ENCODE measurements at places on chromosomes 5 and 9.
A peak's percentile ranks its signal among the peaks of the same experiment; 100 is the strongest.

DNA sequence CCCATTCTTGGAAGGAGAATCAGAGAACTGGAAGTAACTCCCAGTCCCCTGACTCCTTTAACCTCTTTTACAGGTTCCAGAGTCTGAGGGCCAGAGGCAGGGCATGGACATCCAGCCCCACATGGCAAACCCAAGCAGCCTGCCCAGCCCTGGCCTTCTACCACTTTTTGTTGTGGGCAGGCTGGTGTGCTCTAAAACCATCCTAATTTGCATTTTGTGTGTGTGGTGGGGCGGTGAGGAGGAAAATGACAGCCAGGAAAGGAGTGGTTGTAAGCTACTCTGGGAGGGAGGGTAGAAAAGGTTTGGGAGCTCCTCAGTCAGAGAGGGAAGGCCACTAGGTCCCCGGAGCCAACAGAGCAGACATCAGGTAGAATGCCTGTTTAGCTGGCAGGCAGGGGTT lies 90.6 kb downstream of the PSD2 start:
- DNase-seq, result no peak

GRCh38 chr9:101184813-101185278 lies 156.3 kb downstream of the PLPPR1 start:
- no peak for DNase-seq

DNA sequence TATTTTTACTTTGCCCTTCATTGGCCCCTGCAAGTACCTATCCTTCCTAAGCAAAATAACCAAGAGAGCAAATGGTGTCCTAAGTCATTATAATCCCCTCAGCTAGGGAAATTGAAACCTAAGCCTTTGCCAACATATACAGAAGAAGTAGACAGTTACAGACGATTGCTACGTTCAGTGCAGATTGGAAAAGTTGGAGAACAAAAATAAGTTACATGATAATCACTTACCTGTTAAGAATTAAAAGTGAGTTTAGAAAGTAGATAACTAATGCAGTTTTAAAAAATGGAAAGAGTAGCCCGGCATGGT lies 244.8 kb downstream of the MPDZ start:
- no peak for DNase-seq

DNA sequence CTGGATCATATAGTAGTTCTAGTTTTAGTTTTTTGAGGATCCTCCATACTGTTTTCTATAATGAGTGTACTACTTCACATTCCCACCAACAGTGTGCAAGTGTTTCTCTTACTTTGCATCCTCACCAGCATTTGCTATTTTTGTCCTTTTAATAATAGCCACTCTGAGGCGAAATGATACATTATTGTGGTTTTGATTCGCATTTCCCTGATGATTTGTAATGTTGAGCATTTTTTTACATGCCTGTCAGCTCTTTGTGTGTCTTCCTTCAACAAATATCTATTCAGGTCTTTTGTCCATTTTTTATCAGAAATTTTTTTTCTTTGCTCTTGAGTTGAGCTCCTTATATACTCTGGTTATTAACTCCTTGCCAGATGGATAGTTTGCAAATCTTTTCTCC lies 114.0 kb downstream of the ADAMTSL1 start:
- no peak for DNase-seq

DNA sequence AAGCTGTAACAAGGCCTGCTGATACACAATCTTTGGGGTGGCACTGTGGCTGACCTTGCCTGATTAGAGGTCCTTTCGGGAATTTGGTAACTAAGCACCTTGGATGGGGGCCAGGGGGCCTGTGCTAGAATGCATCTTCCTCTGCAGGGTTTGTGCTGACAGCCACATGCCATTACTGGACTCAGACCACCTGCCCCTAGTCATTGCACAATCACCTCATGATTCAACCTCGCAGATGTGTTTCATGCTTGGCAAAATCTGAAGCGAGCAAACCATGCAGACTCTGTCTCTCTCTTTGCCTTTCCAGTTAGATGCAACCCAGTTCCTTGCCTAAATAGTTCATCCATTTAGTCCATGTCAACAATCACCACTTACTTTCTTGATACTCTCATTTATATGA lies 96.5 kb upstream of the ERCC6L2 start:
- no peak for DNase-seq

GRCh38 chr9:18032636-18033035 lies 441.3 kb upstream of the ADAMTSL1 start:
- DNase-seq, result no peak

GRCh38 chr5:80234116-80234948 lies 21.5 kb downstream of the SERINC5 start:
- no peak for DNase-seq

DNA sequence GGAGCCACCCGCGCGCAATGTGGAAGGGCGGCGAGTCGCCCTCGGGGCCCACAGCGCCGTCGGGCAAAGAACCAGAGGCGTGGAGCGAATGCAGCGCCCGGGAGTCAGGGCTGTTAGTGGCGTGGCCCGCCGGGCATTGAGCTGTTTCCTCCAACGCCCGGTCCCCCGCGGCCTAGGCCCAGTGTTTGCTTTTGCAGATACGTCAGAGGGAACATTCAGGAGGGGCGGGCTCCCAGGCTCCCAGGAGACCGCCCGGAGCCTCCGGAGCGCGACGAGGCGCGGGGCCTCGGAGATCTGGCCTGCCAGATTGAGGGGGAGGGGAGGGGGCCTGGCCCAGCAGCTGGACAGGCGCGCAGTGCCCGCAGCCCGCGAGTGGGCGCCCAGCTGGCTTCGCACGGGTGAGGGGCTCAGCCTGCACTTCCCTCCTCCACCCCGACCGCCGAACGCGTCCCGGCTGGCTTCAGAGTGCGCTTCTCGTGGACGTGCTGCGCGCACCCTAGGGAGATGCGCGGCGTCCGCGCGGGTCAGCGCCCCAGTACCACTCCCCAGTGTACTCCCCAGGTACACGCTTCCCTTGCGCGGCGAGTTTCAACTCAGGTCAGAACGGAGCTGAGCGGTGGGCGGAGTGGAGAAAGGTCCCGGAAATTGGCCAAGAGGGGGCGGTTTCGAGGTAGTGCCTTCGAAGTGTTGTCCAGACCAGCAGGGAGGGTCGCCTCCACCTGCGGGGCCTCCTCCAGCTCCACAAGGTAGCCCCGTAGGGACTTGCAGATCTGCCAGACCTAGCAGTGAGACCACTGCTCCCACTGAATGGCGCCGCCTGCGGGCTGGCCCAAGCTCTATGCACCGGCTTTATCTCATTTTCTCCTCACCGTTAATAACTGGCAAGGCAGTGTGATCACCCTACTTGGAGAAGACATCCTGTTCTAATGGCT lies 130.4 kb downstream of the TMEM174 start:
- no peak for DNase-seq

- peak; percentile 6 for DNase-seq
These were observed 146.4 kb downstream of the HACD4 start for GRCh38 chr9:20884985-20885593.
